BE2C (cell line): ENCODE measurements at places on chromosomes 3 and 15.

DNA sequence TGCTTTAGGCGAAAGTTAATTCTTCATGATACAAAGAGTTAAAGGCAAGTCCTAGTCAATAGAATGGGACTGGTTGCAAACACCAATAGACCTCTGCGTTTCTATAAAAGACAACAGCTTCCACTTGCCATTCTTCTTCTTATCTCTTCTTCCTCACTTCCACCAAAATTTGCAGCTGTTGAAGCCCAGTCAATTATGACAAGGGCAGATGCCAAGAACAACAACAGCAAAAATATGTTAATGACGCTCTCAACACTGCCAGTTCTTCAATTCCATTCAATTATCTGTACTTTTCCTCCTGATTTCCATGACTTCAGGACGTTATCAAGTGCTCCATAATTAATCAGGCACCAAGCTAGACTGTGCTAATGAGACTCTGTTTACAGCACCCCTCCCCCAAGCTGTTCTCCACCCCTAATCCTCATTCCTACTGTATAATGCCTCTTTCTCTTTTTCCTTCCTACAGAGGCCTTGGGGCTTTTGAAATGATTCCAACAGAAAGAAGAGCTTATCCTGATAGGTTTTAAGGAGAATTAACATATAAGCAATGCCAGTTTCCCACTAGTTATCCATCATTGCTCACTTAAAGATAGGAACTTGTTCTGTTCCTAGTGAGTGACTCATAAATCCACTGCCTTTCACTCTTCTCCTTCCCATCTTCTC lies 1160.5 kb downstream of the IGSF11 start:
- DNase-seq = peak; percentile 12

GRCh38 chr3:172256101-172256734 lies 192.0 kb downstream of the GHSR start:
- no peak for DNase-seq

DNA sequence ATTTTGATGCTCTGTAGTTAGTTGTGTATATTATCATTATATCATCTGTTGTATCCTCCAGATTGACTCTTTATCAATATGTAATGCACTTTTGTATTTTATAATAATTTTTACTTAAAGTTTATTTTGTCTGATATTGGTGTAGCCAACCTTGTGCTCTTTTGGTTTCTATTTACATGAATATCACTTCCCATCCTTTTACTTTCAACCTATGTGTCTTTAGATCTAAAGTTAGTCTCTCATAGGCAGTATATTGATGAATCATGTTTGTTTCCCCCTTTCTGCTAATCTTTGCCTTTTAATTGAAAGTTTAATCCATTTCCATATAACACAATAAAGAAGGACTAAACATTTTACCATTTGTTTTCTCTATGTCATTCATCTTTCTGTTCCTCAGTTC lies 28.1 kb upstream of the CD200R1L start:
- DNase-seq = no peak

DNA sequence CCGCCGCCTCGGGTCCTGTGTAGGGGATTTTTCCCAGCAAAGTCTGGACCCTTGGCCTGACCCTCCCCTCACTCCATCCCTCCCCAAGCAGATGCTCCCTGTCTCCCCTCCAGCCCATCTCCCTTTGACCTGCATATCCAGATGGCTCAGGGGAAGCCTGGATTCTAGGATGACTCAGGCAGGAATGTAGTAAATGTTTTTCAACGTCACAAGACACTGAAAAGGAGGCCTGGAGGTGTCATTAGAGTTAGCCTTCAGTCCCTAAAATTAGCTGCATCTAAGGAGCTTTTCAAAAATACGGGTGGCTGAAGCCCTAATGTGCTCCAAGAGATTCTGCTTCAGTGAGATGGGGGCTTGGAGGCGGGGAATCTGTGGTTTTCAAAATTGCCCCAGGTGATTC lies 7.2 kb downstream of the ACAN start:
- DNase-seq = no peak

- no peak for DNase-seq
Measured at GRCh38 chr3:16477056-16477455, 36.4 kb downstream of the RFTN1 start.

DNA sequence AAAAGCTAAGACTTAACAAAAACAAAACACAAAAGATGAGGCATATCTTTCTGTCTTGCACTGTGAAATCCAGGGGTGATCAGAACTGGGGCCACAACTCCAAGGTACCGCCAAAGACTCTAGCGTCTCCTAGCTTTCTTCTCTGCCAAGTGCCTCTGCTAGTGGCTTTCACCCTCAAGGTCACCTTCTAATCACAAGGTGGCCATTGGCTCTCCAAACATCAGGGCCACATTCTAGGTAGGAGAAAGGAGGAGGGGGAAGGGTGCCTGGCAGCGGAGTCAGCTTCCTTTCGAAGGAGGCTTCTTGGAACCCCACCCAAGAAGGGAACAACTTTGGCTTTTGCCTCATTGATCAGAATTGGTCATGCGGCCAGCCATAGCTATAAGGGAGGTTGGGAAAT lies 168.8 kb upstream of the SMAD3 start:
- DNase-seq = no peak

GRCh38 chr15:49741712-49742111 lies 120.9 kb downstream of the DTWD1 start:
- DNase-seq = no peak

DNA sequence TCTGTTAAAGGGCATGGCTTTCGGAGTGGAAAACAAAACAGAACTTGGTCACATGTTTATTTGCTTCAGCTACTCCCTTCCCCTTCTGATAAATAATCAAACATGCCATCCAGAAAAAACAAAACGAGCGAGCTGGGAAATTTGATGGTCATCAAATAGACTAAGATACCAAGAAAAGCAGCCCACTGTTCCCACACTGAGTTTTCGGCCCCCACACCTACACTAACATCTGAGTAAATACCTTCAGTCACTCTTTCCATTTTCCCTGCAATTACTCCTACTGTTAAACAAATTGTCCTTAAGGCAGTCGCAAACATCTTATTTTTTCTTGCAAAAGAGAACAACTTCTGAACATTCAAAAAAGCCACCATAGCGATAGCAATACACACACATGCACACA lies 454.6 kb downstream of the FOXP1 start:
- no peak for DNase-seq

- no peak for DNase-seq
Measured at GRCh38 chr3:123953735-123954134, 7.3 kb downstream of the CCDC14 start.

- no peak for DNase-seq
Measured at GRCh38 chr3:177828208-177828565, 630.9 kb upstream of the TBL1XR1 start.

GRCh38 chr3:132444383-132444782 lies 27.1 kb downstream of the DNAJC13 start:
- no peak for DNase-seq

GRCh38 chr3:147389717-147390116 lies 16.6 kb downstream of the ZIC4 start:
- no peak for DNase-seq

DNA sequence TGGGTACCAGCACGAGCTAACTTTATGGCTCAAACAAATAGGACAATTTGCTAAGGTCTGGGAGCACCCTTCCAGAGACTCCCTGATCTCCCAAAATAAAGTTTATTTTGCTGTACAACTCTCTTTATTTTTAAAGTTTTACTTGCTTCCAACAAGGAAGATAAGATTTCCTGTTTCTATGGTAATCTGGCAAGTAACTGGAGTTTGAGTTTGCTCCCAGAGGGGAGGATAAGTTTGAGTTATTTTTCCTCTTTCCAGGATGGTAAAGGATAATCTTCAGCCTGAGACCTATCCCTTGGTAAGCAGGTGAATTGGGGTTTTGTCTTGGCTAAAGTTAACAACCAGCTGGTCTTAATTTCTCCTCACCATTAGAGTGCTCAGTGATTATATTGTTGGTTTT lies 1019.4 kb upstream of the ALCAM start:
- DNase-seq = no peak

- DNase-seq = no peak
Measured at GRCh38 chr15:49855917-49856637, 235.2 kb downstream of the DTWD1 start.

GRCh38 chr15:71752604-71753289 lies 57.6 kb upstream of the NR2E3 start:
- peak; percentile 47 for DNase-seq

- DNase-seq = peak; percentile 34
Measured at GRCh38 chr15:22786868-22787698, 639 bp downstream of the NIPA1 start.

- no peak for DNase-seq
Measured at GRCh38 chr3:12046406-12046805, 42.2 kb downstream of the SYN2 start.

- DNase-seq = no peak
Measured at GRCh38 chr15:71597126-71597525, 213.2 kb upstream of the NR2E3 start.

DNA sequence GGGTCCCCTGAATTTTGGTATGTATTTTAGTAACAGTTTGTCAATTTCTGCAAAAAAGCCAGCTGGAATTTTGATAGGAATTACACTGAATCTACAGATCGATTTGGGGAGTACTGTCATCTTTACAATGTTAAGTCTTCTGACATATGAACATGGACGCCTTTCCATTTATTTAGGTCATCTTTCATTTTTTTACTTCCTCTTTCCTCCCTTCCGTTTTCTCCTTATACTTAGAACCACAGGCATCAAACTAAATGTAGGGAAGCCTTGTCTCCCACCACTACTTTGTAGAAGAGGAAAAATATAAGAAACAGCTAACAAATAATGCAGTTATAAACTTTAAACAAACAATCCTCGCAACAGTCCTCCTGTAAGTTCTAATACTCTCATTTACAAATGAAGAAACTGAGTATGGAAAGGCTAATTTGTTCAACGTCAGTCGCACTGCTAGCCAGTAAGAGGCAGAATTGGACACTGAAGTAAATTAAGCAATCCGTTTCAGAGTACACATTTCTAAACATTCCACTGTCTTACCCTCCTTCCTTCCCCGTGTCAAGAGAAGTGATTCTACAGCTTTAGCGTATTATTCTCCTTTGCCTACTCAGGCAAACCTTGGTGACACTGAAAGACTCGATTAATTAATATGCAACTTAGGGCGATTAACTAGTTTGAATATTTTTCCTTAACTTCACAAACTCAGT lies 25.6 kb downstream of the RHOA start:
- no peak for DNase-seq

- no peak for DNase-seq
Measured at GRCh38 chr3:157632075-157632474, 128.9 kb upstream of the VEPH1 start.

GRCh38 chr15:22263738-22264137 lies 183.4 kb downstream of the OR4M2 start:
- DNase-seq = no peak

GRCh38 chr3:152438181-152438580 lies 169.5 kb downstream of the MBNL1 start:
- no peak for DNase-seq

DNA sequence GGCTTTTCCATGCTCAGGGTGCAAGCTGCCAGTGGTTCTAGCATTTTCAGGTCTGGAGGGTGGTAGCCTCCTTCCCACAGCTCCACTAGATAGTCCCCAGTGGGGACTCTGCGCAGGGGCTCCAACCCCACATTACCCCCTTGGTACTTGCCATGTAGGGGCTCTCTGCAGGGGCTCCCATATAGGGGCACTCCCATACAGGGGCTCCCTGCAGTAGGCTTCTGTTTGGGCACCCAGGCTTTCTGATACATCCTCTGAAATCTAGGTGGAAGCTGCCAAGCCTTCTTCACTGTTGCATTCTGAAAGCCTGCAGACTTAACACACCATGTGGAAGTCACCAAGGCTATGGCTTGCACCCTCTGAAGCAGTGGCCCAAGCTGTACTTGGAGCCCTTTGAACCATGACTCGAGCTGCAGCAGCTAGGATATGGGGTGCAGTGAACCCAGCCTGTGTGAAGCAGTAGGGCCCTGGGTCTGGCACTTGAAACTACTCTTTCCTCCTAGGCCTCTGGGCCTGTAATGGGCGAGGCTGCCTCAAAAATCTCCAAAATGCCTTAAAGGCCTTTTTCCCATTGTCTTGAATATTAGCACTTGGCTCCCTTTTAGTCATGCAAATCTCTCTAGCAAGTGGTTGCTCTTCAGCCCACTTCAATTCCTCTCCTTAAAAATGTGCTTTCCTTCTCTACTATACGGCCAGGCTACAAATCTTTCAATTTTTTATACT lies 96.4 kb downstream of the TPRA1 start:
- DNase-seq = no peak

- DNase-seq = no peak
Measured at GRCh38 chr3:118974356-118975097, 60.1 kb downstream of the IGSF11 start.

- DNase-seq = peak; percentile 15
Measured at GRCh38 chr3:43153216-43154083, 47.6 kb upstream of the POMGNT2 start.

DNA sequence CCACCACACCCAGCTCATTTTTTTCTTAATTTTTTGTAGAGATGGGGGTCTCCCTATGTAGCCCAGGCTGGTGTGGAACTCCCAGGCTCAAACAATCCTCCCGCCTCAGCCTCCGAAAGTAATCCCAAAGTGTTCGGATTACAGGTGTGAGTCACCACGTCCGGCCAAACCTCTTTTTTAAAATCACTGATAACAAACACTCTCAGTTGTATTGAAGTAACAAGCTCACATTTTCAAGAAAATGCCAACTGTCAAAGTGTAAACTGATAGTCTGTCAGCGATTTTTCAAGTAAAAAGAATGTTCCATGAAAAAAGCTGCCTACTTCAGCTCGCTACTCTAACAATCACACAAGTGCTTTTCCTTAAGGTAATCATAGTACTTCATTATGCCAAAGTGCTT lies 33.4 kb downstream of the UBXN7 start:
- no peak for DNase-seq

GRCh38 chr3:21274079-21274571 lies 476.9 kb downstream of the ZNF385D start:
- DNase-seq = no peak

DNA sequence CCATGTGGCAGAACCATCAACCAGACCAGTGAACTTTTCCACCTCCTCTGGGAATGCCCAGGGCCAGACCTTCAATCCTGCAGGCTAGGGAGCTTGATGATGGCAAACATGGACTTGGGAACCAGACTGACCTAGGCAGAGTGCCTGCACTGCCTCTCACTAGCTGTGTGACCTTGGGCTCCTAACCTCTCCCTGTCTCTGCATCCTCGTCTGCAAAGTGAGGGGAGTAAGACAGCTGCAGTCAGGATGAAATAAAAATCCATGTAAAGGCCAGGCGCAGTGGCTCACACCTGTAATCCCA lies 17.5 kb upstream of the LOXL1 start:
- DNase-seq = no peak

DNA sequence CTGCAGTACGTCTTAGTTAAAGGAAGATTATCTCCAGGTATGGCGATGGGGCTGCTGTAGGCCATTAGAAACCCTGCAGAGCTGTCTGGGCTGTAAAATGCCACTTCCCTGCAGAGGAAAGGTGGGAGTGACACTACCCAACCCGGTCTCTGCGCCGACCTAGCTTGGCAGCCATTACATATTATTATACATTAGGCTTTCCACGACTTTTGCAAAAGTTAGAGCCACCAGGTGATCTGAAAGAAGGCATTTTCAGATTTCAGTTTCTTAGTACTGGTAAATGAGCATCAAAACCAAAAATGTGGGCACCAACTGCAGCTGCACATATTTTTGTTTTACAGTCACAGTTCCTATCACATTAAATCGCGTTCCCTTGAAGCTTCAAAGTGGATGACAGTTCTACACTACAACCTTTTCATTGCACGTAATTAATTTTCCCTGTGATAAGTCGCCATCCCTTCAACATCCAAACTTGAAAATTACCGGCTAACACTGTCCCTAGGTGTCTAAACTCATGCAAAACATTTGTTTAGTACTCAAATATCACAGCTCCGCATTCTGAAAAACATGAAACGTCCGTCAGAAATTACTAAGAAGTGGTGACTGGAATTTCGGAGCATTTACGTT lies 81.4 kb upstream of the CHD2 start:
- DNase-seq = peak; percentile 30

GRCh38 chr3:196554205-196554604 lies 14.1 kb downstream of the WDR53 start:
- DNase-seq = no peak
